ENCODE measurements at places on chromosomes 5 and 9.
A peak's percentile ranks its signal among the peaks of the same experiment; 100 is the strongest.

DNA sequence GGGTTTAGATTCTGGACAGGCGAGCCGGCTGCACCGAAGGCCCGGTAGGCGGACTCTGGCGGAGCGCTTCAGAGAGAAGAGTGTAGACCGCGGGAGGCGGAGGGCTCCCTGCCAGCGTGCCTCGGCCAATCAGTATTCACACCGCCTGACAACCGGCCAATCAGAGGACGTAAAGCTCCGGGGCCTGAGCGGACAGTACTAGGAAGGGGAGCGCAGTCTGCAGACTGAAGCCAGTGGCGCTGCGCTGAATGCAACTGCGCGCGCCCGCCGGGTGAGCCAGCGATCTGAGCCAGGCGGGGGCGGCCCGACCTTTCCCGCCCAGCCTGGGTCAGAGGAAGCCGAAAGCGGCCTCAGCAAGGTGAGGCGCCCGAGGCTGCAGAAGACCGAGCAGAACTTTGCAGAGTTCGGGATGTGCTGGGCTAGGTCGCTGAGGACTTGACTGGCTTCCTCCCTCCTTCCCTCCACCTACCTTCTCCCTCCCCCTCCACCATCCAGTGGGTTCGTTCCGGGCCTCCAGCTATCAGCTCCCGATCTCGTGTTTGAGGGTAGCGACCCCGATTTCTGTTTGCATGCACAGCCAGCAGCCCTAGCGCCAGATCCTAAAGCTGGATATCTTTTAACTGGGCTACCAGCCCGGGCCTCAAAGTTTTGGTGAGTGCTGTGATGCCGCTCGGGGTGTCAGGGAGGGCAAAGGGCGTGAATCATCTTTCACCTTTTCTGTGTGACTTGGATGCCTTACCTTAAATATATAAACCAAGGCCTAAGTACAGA is at the start of gene DMRT2:
TSS of gene DMRT2 (plus strand) at position 233 of the 771 bp plus-strand sequence. CDS start 1,257 bp downstream, outside the sequence.
- H3K27ac ChIP-seq, result peak within 1 kb of the TSS; percentile 86
- H3K27me3 ChIP-seq, result peaks cover 84% of the 10 kb centered on the region
- H3K36me3 ChIP-seq, result no peaks in the 10 kb centered on the region
- peak; percentile 83 for DNase-seq
- peaks cover 27% of the 10 kb centered on the region for H3K4me1 ChIP-seq

DNA sequence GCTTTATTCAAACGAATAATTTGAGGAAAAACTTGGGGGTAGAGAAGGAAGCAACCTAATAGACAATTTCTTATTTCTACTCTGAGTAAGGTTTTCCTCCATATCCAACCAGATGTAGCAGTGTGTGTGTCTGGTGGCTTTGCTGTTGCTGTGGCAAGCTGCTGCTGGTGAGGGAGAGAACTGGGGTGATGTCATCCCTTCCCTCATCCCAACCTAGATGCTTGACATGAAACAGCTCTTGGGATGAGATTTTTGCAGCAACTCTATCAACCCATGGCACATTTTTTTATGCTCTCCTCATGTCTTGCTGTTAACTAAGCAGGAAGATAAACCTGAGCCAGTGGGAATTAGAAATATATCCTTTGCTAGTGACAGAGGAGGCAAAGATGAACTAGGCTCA is 135.8 kb downstream of the PCSK1 start:
- H3K36me3 ChIP-seq, result peaks cover 5% of the 10 kb centered on the region
- no peak for DNase-seq
- H3K4me1 ChIP-seq, result peaks cover 14% of the 10 kb centered on the region
- no peaks in the 10 kb centered on the region for H3K27me3 ChIP-seq
- no peak overlapping the region for H3K27ac ChIP-seq

DNA sequence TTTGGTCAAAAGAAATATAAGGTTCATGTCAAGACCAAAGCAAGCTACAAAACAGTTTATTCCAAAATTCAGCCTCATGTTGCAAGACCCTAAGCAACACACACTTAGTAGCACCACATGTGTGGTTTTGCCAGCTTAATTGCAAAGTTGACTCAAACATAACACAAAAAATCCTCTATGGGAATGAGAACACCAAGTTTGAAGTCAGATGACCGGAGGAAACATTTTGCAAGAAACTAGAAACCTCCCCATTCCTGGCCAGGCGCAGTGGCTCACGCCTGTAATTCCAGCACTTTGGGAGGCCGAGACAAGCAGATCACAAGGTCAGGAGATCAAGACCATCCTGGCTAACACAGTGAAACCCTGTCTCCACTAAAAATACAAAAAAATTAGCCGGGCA is 261.8 kb downstream of the EBF1 start:
- peaks cover 72% of the 10 kb centered on the region for H3K27me3 ChIP-seq
- H3K4me1 ChIP-seq, result peaks cover 22% of the 10 kb centered on the region
- H3K4me3 ChIP-seq, result no peak overlapping the region
- no peaks in the 10 kb centered on the region for H3K36me3 ChIP-seq
- H3K27ac ChIP-seq, result no peak overlapping the region

- H3K4me1 ChIP-seq, result no peaks in the 10 kb centered on the region
- H3K27me3 ChIP-seq, result no peaks in the 10 kb centered on the region
- no peak overlapping the region for H3K4me3 ChIP-seq
These were observed 14.6 kb upstream of the FBXW2 start for GRCh38 chr9:120807607-120808379.

- no peaks in the 10 kb centered on the region for H3K27me3 ChIP-seq
- H3K4me1 ChIP-seq, result peaks cover 2% of the 10 kb centered on the region
- no peak for DNase-seq
- H3K36me3 ChIP-seq, result no peaks in the 10 kb centered on the region
- no peak overlapping the region for H3K4me3 ChIP-seq
- H3K27ac ChIP-seq, result no peak overlapping the region
These were observed 29.5 kb upstream of the OSMR start for GRCh38 chr5:38816083-38817030.

GRCh38 chr5:181203093-181203711 is 1.8 kb downstream of the TRIM7 start:
- H3K4me3 ChIP-seq, result peak overlapping the region; percentile 3

DNA sequence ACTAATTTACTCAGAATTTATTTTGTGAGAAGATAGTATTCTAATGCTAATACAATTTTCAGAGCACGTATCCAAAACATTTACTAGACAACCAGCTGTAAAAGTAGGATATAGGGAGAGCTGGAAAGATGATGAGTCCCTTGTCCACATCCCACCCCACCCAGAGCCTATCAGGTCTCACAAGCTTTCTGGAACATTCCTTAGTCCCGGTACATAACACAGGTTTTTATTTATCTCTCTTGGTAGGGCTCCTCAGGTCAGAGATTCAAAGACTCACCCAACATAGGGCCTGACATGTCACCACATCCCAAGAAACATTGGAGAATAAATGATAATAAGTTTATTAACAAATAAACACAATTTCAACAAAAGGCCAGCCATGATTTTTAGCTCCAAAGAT is 13.8 kb upstream of the RAD23B start:
- H3K27ac ChIP-seq, result no peak overlapping the region
- no peaks in the 10 kb centered on the region for H3K27me3 ChIP-seq
- DNase-seq, result no peak
- H3K4me1 ChIP-seq, result peaks cover 11% of the 10 kb centered on the region
- no peaks in the 10 kb centered on the region for H3K36me3 ChIP-seq

DNA sequence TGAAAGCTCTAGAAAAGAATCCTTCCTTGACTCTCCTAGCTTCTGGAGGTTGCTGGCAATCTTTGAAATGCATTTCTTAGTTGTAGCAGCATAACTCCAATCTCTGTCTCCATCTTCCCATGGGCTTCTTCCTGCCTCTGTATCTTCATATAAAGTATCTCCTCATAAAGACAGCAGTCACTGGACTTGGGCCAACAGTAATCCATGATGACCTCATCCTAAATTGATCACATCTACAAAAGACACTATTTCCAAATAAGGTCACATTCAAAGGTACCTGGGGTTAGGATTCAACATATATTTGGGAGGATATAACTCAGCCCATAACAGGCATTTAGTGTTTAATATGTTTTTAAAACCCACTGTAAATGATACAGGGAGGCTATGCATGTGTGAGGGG is 123.3 kb downstream of the MLLT3 start:
- no peaks in the 10 kb centered on the region for H3K27me3 ChIP-seq
- no peak overlapping the region for H3K4me3 ChIP-seq
- DNase-seq, result no peak
- peaks cover 4% of the 10 kb centered on the region for H3K4me1 ChIP-seq
- peaks cover 2% of the 10 kb centered on the region for H3K36me3 ChIP-seq
- no peak overlapping the region for H3K27ac ChIP-seq
